Mesothelial cell of epicardium (in vitro differentiated cells): ENCODE measurements at places on chromosomes 12 and 14. TPM values are rescaled to one million over a fixed set of nuclear protein-coding genes. Genes with fewer than 3 reads are reported as not detected.
A peak's percentile ranks its signal among the peaks of the same experiment; 100 is the strongest.

DNA sequence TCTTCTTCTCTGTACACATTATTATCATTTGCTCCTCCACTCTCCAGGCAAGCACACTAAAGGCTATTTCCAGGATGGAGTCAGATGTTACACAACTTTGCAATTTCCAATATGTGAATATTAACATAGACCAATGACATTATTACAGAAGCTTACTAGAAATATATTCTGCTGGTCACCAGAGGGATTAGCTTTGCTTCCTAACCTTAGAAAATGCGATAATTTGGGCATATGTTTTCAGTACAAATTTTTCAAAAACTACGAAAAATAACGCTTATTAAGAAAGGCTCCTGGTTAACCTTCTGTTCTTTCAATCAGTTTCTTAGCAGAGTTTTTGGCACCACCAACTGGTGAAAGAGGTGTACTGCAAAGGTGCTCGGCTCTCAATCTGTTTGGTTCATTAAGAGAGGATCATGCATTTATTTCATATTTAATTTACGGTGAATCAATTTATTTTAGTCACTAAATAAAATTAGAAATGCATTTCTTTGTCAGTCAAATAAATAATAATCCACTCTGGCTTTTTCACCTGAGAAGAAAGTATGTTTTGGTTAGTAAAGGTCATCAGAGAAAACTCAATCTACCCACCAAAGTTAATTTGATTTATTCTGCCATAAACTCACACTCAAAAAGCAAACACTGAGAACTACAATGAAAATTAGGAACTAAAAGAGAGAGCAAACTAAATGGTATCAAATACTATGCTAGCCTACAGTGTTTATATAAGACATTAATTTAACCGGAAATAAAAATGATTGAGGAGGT is 39.2 kb downstream of the EFCAB11 start:
- no peak for DNase-seq
- no peaks in the 10 kb centered on the region for H3K27me3 ChIP-seq
- H3K4me1 ChIP-seq: peaks cover 56% of the 10 kb centered on the region

GRCh38 chr12:51953864-51954263 is 2.4 kb downstream of the ACVR1B start:
- peaks cover 1% of the 10 kb centered on the region for H3K36me3 ChIP-seq
- peak overlapping the region; percentile 79 for H3K4me3 ChIP-seq

- no peaks in the 10 kb centered on the region for H3K36me3 ChIP-seq
- H3K4me1 ChIP-seq: no peaks in the 10 kb centered on the region
- no peak overlapping the region for H3K4me3 ChIP-seq
- H3K27me3 ChIP-seq: peaks cover 2% of the 10 kb centered on the region
Measured at GRCh38 chr12:108966378-108967151, 54.3 kb downstream of the SVOP start.

GRCh38 chr14:24098229-24098926 is 4.3 kb downstream of the PCK2 start:
- H3K4me3 ChIP-seq: no peak overlapping the region
- no peak overlapping the region for H3K27ac ChIP-seq
- DNase-seq: no peak
- H3K36me3 ChIP-seq: peaks cover 9% of the 10 kb centered on the region
- peaks cover 17% of the 10 kb centered on the region for H3K4me1 ChIP-seq
- H3K27me3 ChIP-seq: no peaks in the 10 kb centered on the region

DNA sequence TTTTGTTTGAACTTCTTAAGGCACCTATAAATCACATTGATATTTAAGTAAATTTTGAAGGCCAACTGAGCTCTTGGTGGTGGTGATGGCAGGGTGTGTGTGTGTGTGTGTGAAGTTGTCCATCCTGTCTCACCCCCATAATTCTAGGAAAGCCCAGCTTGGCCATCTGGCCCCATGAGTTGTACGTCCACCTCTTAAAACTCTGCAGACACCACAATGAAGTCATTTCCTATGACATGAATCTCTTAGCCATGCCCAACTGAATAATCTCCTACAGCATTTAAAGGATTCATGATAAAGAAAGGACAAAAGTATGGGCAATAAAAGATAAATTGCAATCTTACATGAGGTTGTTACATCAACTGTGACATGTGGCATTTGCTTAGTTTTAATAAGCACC is 123.4 kb downstream of the TTC7B start:
- H3K36me3 ChIP-seq: peaks cover 15% of the 10 kb centered on the region
- DNase-seq: no peak
- H3K4me1 ChIP-seq: peaks cover 12% of the 10 kb centered on the region
- H3K27me3 ChIP-seq: no peaks in the 10 kb centered on the region
- no peak overlapping the region for H3K27ac ChIP-seq
- no peak overlapping the region for H3K4me3 ChIP-seq

DNA sequence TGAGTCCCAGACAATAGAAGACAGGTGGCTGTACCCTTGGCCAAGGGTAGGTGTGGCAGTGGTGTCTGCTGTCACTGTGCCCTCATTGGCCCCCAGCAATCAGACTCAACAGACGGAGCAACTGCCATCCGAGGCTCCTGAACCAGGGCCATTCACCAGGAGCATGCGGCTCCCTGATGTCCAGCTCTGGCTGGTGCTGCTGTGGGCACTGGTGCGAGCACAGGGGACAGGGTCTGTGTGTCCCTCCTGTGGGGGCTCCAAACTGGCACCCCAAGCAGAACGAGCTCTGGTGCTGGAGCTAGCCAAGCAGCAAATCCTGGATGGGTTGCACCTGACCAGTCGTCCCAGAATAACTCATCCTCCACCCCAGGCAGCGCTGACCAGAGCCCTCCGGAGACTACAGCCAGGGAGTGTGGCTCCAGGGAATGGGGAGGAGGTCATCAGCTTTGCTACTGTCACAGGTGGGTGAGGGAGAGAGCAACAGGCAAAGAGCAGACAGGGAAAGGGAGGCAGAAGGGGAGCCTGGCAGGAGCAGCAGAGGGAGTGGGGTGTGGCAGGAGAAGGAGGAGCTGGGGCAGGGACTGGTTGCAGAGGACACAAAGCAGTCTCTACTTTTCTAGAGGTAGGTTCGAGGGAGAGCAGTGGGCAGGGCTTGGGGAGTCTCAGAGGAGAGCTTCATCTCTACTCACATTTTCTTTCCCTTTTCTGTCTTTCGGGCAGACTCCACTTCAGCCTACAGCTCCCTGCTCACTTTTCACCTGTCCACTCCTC is 452 bp downstream of the INHBE start:
- H3K27ac ChIP-seq: no peak overlapping the region
- no peak for DNase-seq
- H3K4me1 ChIP-seq: peaks cover 23% of the 10 kb centered on the region
- H3K27me3 ChIP-seq: peaks cover 19% of the 10 kb centered on the region
- peak overlapping the region; percentile 20 for H3K4me3 ChIP-seq

DNA sequence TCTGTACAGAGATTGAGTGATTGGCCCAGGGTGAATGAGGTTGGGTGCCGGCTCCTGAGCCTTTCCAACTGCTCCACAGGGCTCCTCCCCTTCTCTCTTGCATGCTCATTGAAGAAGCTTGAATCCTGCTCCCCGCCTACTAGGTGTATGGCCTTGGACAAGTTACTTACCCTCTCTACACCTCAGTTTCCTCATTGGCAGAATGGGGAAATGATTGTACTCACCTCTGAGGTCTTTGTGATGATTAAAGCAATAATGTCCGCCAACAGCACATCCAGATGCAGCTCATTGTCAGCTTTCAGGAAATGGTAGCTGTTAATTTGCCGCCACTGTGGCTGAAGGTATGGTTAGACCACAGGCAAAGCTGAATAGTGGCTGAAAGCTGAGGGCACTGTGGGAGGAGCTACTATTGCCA is 174.1 kb downstream of the CRADD start:
- no peak for DNase-seq
- peaks cover 5% of the 10 kb centered on the region for H3K4me1 ChIP-seq
- no peak overlapping the region for H3K27ac ChIP-seq

GRCh38 chr14:68911594-68912227 is 67.4 kb downstream of the ACTN1 start:
- H3K27me3 ChIP-seq: no peaks in the 10 kb centered on the region
- H3K27ac ChIP-seq: no peak overlapping the region
- no peaks in the 10 kb centered on the region for H3K4me1 ChIP-seq
- H3K36me3 ChIP-seq: peaks cover 15% of the 10 kb centered on the region
- DNase-seq: peak; percentile 54
- no peak overlapping the region for H3K4me3 ChIP-seq

GRCh38 chr12:70691018-70691672 is 53.9 kb upstream of the PTPRB start:
- no peaks in the 10 kb centered on the region for H3K27me3 ChIP-seq
- no peak for DNase-seq
- no peak overlapping the region for H3K27ac ChIP-seq
- peaks cover 4% of the 10 kb centered on the region for H3K4me1 ChIP-seq
- H3K4me3 ChIP-seq: no peak overlapping the region

GRCh38 chr12:118467641-118468305 is 91.4 kb downstream of the SUDS3 start:
- H3K4me1 ChIP-seq: no peaks in the 10 kb centered on the region
- H3K36me3 ChIP-seq: no peaks in the 10 kb centered on the region
- no peak overlapping the region for H3K4me3 ChIP-seq
- no peaks in the 10 kb centered on the region for H3K27me3 ChIP-seq
- no peak overlapping the region for H3K27ac ChIP-seq
- DNase-seq: no peak

GRCh38 chr14:56715938-56716337 is 94.3 kb downstream of the OTX2 start:
- no peaks in the 10 kb centered on the region for H3K4me1 ChIP-seq
- no peaks in the 10 kb centered on the region for H3K36me3 ChIP-seq
- H3K27ac ChIP-seq: no peak overlapping the region
- H3K27me3 ChIP-seq: peaks cover 9% of the 10 kb centered on the region

DNA sequence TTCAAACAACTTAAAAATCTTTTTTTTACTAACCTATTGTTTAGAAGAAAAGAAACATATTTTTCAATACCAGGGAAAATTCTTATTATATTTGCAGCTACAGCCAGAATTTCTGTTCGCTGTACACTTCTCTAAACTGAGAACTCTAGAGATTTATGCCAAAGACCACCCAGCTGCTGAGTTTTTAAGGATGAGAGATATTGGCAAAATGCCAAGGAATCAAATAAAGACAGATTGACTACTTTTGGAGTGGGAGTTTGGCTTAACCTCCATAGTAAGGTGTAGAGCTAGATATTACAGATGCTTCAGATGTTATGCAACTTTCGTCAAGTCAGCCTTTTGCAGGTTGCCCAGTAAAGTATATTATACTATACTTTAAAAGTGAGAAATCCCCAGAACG is 71.8 kb downstream of the TTLL5 start:
- H3K4me3 ChIP-seq: no peak overlapping the region
- no peaks in the 10 kb centered on the region for H3K27me3 ChIP-seq
- no peak for DNase-seq
- peaks cover 28% of the 10 kb centered on the region for H3K36me3 ChIP-seq
- no peak overlapping the region for H3K27ac ChIP-seq

GRCh38 chr14:23062002-23062401 is 4.7 kb upstream of the CDH24 start:
- peaks cover 34% of the 10 kb centered on the region for H3K4me1 ChIP-seq
- H3K36me3 ChIP-seq: peaks cover 33% of the 10 kb centered on the region
- H3K27ac ChIP-seq: peak overlapping the region; percentile 95
- no peak for DNase-seq
- peak overlapping the region; percentile 15 for H3K4me3 ChIP-seq

The LMNTD1 gene
- total RNA-seq: 0.54 TPM in 1 of 3 replicates, not detected in the others

The KERA gene
- total RNA-seq: 0.09 TPM in 1 of 3 replicates, not detected in the others

The BMP4 gene
- total RNA-seq: 27.6 to 35.2 TPM (median 34.2 TPM) in 3 replicates

The BTBD6 gene
- 38.4 to 41.2 TPM (median 39.8 TPM) in 3 replicates for total RNA-seq
